ENCODE measurements at places on chromosomes 16 and 17.

GRCh38 chr17:83124871-83125514 lies 45.6 kb downstream of the METRNL start:
- no peak for DNase-seq

- DNase-seq = no peak
These were observed 50.0 kb upstream of the CCL1 start for GRCh38 chr17:34412965-34413441.

DNA sequence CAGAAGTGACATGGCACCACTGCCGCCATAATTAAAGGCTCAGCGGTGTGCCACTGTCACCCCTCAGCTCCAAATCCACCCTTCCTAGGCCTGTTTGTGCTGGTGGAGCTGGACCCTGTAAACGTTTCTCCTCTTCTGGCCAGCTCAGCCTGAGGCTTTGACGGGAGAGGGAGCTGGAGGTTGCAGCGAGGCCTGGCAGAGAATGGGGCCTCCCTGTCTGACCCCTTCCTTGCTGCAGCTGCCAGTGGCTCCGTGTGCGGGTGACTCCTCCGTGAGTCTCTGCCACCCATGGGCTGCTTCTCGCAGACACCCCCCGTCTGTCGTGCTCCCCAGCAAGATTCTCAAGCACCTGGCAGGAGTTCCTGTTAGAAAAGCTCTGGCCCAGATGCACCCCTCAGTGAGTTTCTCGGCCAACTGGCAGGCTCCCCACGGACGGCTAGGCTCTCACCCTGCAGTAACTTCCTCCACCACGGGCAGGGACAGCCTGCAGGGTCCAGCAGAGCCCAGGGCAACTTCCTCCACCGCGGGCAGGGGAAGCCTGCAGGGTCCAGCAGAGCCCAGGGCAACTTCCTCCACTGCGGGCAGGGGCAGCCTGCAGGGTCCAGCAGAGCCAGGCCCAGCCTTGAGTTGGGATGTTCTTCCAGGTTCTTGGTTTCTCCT lies 4.7 kb upstream of the CHMP6 start:
- DNase-seq = no peak

- no peak for DNase-seq
These were observed 12.4 kb downstream of the DEF8 start for GRCh38 chr16:89960966-89961365.

GRCh38 chr17:43891851-43892646 lies 15.3 kb downstream of the MPP2 start:
- peak; percentile 33 for DNase-seq

DNA sequence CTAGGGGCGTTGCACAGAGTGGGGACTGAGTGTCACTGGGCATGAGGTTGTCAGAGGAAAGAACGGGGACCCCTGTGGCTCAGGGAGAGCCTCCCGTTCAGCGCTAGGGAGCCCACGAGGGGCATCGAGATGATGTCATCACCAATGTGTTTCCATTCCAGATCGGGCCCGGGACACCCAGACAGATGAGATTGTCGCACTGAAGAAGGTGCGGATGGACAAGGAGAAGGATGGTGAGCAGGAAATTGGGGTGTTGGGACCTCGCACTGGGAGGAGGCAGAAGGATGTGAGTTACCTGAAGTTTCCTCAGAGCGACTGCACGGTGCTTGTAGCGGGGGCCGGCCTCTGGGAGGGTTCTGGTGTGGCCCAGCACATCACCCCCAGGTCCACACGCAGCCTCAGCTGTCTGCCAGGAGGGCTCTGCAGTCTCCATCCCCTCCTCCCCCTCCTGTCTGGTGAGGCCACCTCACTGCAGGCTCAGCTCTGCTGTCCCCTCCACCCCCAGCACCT lies 4.0 kb downstream of the CDK10 start:
- no peak for DNase-seq

DNA sequence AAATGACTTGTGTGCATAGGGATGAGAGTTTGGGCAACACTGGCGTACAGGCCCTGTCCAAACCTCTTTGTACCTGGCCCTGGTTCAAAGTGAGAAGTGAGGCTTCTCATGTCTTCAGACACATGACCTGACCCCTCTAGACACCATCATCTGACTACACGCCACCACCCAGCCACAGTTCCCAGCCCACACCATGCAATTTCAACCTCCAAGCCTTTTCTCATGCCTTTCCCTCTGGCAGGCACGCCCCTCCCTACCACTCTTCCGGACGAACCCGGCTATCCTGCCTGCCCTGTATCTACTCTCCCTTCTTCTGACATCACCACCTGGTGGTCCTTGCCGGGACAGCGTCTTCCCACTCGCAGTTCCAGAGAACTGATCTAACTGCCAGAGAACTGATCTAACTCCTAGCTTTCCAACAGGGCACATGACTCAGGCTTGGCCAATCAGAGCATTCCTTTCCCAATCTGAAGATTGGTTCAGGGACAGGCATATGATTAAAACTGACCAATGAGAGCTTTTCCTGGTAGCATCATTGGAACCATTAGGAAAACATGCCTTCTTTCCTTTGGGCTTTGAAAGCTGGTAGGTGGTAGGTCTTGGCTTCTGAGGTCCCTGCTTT lies 27.1 kb upstream of the IL21R start:
- DNase-seq = peak; percentile 93

GRCh38 chr17:79427621-79428539 lies 183.0 kb downstream of the RBFOX3 start:
- no peak for DNase-seq

GRCh38 chr16:17939122-17939536 lies 397.4 kb downstream of the NPIPA8 start:
- DNase-seq = no peak

DNA sequence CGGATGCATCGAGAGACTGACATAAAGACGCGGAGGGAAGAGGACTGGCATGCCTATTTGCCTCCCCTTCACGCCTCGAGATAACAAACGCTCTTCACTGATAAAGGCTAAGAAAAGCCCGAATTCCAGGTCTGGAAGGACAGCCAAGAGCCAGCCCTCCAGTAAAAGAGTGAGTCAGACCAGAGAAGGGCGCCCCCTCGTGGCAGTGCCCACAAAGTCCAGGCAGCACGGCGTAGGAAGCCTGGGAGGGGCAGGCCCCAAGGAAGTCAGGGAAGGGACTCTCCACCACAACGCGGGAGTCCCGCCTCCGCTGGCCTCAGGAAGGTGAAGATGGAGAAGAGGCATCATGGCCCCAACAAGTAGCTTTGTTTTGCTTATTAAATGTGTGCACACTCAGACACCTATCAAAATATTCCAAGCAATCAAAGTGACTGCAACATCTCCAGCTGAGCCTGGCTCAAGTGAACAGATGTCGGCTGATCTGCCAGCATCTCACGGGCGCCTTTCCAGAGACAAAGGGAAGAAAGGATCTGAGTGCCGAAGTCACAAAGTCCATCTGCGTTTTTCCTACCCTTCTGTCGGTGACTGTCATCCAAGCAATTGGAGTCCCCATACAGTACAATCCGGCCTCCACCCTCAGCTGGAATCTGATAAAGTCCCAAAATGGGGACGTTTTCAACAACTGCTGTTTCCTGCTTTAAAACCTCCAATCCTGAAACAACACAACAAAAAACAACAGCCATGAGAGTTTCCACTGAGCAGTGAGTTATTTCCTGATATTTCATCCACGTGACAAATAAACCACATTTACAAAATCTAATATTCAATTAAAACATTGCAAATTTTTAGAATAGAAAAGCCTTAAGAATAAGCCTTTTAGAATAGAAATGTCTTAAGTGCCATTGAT lies 20.4 kb upstream of the SLC38A8 start:
- peak; percentile 94 for DNase-seq

DNA sequence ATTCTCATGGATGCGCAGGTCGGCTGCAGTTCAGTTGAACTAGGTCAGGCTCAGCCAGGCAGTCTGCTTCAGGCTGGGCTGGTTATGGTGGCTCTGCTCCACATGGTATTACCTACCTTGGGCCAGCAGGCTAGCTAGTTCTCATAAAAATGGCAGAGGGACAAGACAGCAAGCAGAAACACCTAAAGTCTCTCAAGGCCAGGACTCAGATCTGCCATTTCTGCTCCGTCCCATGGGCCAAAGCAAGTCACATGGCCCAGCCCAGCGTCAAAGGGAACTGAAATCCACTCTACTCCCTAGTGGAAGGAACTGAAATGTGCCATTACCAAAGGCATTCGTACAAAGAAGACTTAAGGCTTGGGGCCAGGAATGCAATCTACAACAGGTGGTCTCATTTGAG lies 160.0 kb downstream of the TMEM132E start:
- no peak for DNase-seq

DNA sequence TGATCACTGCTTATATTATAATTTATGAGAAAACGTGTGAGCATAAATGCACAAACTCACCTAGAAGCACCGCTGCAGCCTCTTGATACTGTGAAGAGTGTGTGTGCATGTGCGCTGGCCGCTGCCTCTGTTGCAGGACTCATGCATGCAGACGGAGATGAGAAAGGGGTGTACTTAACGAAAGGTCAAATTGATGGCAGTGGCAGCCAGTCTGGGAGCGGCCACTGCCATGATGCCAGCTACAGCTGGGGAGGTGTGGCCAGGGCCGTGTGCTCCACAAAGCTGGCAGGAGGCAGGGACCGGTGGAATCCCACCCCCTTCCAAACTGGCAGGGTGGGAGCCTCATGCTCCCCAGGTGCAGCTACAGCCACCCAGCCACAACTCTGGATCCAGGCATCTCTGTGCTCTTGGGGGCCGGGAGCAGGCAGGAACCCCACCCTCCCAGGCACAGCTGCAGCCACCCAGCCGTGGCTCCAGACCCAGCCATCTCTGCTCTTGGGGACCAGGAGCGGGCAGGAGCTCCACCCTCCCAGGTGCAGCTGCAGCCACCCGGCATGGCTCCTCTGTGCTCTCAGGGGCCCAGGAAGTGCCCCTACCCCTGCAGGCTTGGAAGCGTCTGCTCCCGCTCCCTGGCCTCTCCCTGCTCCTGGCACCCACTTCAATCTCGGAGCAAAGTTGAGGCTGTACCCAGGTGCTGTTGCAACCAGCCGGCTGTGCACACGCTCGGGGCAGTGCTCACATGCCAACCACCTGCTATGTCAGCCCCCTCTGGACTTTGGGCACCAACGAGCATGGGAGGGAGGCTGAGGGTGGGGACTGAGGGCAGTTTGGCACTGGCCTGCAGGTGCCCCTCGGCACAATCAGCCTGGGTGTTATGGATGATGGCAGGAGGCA lies 77.5 kb upstream of the CHMP6 start:
- no peak for DNase-seq

DNA sequence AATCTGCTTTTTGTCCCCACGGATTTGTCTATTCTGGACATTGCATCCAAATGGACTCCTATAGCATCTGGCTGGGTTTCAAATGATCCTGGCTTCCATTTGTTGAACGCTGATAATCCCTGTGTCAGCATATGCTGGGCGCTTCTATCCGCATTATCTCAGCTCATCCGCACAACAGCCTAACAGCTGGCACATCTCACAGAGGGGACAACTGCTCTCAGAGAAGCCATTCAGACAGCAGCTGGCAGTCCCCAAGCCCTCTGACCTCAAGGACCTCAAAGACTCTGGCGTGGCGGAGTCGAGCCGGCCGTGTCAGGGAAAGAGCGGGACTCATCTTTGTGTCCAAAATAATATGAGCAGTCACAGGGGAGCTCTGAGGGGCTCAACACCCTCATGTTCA lies 82.3 kb downstream of the NT5M start:
- DNase-seq = no peak

DNA sequence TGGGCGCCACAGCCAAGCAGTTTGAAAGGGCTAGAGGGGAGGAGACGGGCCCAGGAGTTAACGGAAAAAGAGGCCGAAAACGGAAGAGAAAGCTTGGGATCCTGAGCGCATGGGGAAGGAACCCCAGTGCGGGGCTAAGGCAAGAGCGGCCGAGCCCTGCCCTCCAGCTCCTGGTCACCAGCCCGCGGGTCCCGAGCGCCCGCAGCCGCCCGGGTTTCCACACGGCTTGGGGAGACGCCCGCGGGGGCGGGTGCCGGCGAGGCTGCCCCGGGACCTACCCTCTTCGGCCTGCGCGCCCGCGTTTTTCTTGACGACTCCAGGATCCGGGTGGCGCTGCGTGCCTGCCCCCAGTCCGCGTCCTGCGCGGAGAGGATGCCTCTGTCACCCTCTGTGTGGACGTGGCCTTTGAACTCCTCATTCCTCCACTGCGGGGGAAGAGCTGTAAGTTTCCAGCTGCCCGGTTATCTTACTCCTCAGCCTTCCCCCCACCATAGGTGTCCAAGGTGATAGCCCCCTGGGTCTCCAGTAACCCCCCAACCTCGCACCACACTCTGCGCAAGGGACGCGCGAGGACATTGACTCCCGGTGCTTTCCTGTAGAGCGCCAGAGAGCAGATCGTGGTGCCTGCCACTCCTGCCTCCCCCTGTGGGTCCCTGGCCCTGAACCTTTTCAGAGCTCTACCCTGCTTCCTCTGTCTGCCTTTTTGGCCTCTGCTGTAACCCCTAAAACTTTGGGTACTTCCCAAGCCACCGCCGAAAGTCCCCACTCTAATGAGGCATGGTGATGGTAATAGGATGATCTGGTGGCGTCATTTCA lies 1.7 kb upstream of the CDH11 start:
- DNase-seq = no peak

GRCh38 chr17:8192070-8192815 lies 2.3 kb upstream of the BORCS6 start:
- peak; percentile 74 for DNase-seq

DNA sequence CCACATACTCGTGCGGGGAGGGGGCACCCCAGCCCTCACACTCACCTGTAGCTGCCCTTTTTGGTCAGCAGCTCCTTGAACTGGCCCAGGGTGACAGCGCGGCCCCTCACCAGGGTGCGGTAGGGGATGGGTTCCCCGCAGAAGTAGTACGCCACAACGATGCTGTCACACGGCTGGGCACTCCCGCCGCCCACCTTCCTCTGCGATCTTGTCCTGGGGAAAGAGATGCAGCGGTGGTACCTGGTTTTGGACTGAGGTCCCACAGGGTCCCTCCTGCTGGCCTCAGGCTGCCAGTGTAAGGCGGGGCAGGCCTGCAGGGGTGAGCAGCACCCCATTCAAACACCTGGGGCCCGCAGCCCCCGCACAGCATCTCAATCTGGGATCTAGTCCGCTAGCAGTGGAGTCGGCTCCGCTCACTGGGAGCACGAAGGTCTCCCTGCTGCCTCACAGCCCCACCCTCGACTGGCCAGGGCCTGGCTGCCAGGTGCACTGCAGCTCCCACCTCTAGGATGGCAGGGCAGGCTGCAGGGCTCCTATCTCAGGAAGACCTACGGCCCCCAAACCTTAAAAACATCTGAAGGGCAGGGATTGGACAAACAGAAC lies 6.5 kb downstream of the PDIA2 start:
- DNase-seq = no peak

- no peak for DNase-seq
These were observed 192.2 kb downstream of the WWOX start for GRCh38 chr16:78291604-78292003.

All from WTC11 (cell line).